ENCODE measurements at places on chromosomes 5 and 9. TPM values are rescaled to one million over a fixed set of nuclear protein-coding genes. Genes with fewer than 3 reads are reported as not detected.

GRCh38 chr9:98157372-98157771, 35.1 kb downstream of the CORO2A start:
- peak; percentile 22 for DNase-seq

Gene LECT2
- not detected for total RNA-seq

Gene PCDHB5
- 2.9 TPM for total RNA-seq

Gene FOXD4L4
- total RNA-seq: under 0.01 TPM

Gene HNRNPH1
- 368 TPM for total RNA-seq

Gene LRRC14B
- total RNA-seq: under 0.01 TPM

Gene MYO10
- total RNA-seq: 43.6 TPM

GRCh38 chr9:91341258-91341746, 20.4 kb downstream of the AUH start:
- no peak for DNase-seq

DNA sequence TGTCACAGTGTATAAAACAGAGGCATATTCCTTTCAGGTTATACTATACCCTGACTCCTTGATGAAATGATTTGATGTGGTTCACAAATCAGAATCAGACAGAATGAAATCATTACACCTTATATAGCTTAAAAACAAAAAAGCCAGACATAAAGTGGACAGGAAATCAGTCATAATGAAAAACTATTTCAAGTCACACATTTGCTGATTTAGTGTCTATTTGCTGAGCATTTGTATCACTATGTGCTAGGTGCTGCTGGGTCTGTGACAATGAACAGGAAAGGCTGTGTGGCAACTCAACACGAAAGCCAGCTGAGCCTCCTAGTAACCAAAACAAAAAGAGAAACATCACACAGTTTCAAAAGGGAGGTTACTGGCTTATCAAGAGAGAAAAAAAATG, 194.0 kb downstream of the EFNA5 start:
- DNase-seq: no peak

Gene ZFP37
- total RNA-seq: 3.3 TPM

Gene SLC23A1
- not detected for total RNA-seq

- DNase-seq: no peak
These were observed 5.5 kb downstream of the NKX2-5 start for GRCh38 chr5:173229382-173229959.

Gene FKTN
- total RNA-seq: 21.0 TPM

Gene NMUR2
- total RNA-seq: not detected

GRCh38 chr5:169637549-169638121, 560 bp downstream of the DOCK2 start:
- no peak for DNase-seq

GRCh38 chr5:163504079-163504931, 1.1 kb upstream of the MAT2B start:
- DNase-seq: peak; percentile 45

- DNase-seq: peak; percentile 98
These were observed at the start of gene FEM1C for GRCh38 chr5:115544436-115545350. FEM1C (minus strand) TSS chr5:115544775; CDS start chr5:115543493, 1,282 bp downstream.

GRCh38 chr5:6765612-6766525, 52.6 kb downstream of the TENT4A start:
- peak; percentile 97 for DNase-seq

DNA sequence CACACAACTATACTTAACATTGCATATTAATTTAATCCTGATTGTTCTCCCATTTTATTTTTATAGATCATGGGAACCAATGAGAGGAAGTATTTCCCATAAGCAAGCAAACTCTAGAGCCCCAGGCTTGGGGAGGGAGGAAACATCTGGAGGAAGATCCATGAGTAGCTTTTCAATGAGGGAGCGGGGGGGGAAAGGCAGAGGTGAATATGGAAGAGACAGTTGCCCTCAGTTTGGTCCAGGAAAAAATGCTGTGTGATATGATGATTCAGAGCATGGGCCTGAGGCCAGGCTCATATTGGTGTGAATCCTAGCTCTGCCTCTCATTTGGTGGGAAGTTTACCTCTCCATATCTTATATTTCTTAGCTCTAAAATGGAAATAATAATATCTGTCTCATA, 42.2 kb upstream of the ALDOB start:
- DNase-seq: no peak

DNA sequence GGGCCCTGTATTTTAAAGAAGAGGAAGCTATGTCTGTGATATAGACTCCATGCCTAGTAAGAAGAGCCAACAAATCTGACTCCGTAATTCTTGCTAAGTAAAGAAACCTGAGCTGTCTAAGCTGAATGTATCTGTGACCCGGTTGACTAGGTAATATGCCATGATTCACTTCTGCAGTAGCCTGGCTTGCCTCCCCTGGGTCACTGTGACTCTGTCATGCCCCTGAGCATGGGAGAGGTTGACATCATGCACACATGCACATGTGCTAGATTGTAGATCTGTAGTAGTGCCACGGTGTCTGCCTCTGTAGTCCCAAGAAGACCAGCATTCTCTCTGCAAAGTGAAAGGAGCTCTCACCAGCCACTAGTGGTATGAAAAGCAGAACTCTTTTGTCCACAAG, 9.1 kb downstream of the SLC22A5 start:
- peak; percentile 81 for DNase-seq

Gene RCL1
- total RNA-seq: 15.6 TPM

DNA sequence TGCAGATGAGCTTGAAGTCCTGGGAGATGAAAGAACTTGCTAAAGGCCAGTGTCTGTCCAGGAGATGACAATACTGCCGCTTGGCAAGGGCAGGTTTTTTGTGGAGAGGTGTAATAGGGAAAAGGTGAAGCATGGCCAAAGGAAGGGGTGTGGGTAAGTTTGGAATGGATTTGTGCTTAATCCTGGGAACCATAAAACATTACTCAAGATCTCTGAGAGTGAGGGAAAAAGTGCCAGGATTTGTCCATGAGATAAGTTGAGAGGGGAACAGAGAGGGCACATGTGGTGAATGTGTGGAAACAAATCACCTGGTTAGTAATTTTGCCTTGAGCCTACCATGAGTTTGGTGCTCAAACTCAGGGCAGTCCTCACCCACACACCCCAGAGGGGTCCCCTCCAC, 108.8 kb upstream of the CD180 start:
- DNase-seq: no peak

Measured in osteoblast (primary cell).